ENCODE measurements at places on chromosomes 2 and 18.

GRCh38 chr2:26235089-26235488, 9.3 kb downstream of the HADHA start:
- DNase-seq = no peak

DNA sequence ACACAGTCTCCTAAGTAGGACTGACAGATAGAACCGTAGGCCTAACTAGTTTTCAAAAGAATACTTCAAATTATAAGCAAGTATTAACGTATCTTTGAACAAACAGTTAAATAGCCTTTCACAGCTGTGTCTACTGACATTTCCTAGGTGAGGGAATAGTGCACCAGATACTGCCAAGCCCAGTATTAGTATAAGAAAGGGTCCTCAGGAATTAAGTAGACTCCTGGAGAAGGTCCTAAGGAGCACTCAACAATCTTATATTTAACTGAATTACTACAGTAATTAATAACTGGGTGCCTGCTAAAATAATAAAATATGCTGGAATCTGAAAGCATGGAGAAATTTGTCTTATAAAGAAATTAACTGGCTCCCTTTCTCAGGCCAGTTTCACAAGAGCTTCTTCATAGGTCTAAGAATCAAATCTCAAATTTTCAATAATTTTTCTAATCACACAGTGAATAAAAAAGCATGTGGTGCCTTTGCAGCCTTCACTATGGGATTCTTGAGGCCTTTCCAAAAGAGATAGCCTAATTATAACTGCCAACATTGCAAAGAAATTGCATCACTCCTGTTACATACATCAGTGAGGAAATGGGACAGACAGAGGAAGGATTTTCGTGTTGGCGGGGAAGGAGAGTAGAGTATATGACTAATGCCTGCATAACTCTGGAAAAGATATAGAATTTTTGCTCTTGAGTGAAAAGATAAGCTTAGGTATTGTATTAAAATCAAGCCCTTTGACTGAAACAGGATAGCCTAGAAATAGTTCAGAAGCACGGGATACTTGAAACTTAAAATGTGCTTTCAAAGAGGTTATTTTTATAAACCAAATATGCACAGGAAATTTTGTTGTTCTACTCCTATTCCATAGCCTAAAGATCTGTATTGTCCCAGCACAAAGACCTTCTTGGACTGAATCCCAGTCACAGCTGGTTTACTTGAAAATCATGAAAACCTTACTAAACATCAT, 228.6 kb upstream of the STK17B start:
- no peak for DNase-seq

DNA sequence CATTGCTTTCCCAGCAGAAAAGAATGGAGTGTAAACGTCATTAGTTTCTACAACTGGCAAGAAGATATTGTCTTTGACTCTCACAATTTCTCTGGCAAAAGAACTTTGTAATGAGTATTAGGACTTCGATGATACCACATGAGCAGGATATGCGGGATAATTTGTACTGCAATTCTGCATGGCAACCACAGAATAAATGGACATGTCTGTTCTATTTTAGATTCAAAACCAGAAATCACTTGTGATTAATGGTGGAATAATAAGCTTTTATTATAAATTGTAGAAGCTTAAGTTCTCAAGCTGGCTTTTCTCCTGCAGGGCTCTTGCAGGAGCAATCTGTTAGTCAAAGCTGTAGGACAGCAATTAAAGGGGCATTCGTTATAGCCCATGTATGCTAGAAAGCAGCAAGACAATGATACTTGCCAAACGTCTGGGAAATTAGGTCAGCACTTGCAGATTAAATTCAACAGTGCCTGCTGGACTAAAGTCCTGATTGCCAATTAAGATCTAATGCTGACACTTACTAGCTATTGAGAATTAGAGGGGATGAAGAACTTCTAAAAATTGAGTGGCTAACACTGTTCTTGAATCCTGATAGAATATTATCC, 177.9 kb downstream of the PTH2R start:
- DNase-seq = no peak

GRCh38 chr2:33419581-33420200, 56.8 kb upstream of the RASGRP3 start:
- DNase-seq = no peak

DNA sequence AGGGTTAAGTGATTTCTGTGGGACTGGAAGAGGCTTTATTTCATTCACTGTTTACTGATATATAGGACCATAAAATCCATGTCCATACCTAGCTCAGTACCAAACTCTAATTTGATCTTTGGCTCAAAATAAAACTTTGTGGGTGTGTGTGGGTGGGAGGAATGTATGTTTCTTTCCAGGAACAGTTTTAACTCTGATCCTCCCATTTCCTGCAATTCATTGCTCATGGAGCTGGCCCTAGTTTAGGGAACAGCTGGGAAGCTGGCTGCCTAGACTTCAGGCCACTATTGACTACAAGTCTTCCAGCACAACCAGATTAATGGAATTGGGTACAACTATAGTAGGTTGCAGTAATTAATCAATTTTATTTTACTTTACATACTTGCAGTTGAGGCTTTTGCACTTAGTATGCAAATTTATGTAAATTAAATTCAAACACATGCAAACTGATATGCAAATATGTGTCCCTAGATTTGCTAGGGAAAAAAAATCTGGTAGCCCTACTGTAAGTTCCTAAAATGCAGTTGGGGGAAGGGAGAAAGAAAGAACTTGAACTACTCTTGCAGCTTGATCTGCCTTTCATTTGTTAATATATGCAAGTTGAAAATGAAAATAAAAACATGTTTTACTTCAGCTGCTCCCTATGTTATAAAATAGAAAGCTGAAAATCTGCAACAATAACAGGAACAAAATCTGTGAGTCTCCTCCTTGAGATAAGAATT, 1070.3 kb upstream of the CELF4 start:
- no peak for DNase-seq

DNA sequence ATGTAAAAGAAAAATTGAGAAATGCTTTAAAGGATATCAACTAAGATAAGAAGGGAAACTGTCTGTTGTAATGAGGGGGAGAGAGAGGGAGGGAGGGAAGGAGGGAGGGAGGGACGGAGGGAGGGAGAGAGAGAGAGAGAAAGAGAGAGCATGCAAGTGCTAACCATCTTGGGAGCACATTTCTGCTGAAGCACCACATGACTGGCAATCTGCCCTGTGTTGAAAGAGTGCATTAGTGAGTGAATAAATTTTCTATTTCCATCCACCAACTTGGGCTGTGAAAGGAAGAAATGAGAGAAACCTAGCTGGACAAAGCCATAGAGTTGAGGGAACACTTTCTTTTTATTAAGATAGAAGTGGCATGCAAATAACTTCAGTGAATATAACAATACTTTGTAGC, 110.7 kb downstream of the TMX3 start:
- DNase-seq = no peak

GRCh38 chr2:225074366-225074765, 32.1 kb upstream of the DOCK10 start:
- DNase-seq = no peak

DNA sequence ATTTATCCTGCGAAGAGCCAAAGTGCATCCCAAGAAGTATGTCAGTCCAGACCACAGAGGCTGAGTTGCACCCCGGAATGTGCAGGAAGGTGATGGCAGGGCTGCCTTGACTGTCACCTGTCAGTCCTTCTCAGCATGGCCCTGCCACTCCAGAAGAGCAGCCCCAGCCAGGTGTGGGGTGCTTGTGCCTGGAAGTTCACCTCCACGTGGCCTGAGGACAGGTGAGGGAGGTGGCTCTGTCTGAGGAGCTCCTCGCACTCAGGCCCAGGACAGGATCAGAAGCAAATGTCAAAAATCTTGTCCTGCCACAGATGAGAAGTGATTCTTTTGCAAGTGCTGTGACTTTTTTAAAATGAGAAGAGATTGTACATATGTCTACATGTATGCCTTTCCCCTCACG, 31.4 kb upstream of the B3GNT7 start:
- DNase-seq = no peak

GRCh38 chr2:200179151-200179550, 127.3 kb upstream of the SPATS2L start:
- DNase-seq = no peak

- DNase-seq = no peak
These were observed 148.7 kb downstream of the CALCRL start for GRCh38 chr2:187299122-187299906.

DNA sequence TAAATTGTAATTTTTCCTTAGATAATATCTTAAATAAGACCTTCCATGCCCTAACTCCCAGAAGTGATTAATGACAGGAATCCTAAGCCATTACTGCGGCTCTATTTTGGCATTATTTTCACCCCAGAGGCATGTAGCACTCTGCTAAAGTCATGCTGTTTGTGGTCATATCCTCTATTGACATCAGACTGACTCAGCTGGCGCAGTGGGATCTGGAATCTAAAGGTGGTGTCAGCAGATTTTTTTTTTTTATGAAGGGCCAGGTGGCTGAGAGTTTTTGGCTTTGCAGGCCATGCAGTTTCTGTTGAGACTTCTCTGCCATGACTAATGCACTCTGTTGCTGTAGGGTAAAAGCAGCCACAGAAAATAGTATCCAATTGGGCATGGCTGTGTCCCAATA, 64.1 kb upstream of the ACVR1C start:
- DNase-seq = no peak

- DNase-seq = no peak
These were observed 7.7 kb upstream of the OXER1 start for GRCh38 chr2:42771546-42772153.

GRCh38 chr18:7272311-7273049, 41.6 kb downstream of the LRRC30 start:
- DNase-seq = peak; percentile 75

DNA sequence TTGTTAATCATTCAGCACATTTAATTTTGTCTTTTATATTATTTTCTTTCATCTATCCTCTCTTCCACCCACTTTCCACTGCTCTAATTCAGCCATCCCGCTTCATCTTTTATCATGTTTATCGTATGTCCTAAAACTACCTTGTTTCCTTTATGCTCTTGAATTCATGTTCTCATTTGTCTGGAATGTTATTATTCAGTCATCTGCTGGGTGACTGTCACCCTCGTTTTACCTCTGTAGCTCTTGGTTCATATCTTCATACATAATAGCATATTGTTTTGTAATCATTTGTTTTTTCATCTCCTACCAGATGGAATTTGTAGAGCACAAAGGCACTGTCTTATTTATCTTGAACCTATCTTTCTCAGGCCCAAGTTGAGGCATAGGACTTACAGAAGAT, 37.0 kb downstream of the SMCHD1 start:
- DNase-seq = no peak

DNA sequence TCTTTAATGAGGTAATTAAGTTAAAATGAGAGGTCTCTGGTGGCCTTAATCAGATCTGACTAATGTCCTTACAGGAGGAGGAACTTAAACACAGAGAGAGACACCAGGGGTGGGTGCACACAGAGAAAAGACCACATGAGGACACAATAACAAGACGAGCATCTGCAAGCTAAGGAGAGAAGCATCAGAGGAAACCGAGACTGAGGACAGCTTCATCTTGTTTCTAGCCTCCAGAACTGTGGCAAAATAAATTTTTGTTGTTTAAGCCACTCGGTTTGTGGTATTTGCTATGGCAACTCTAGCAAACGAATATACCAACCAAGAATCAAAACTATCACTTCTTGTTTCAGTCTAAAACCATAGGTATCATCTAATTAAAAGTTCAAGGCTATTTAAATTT, 400.1 kb downstream of the PID1 start:
- DNase-seq = no peak

- no peak for DNase-seq
These were observed 58.9 kb upstream of the CTNNA2 start for GRCh38 chr2:79453918-79454317.

GRCh38 chr2:9285385-9285920, 78.8 kb downstream of the ASAP2 start:
- DNase-seq = no peak

DNA sequence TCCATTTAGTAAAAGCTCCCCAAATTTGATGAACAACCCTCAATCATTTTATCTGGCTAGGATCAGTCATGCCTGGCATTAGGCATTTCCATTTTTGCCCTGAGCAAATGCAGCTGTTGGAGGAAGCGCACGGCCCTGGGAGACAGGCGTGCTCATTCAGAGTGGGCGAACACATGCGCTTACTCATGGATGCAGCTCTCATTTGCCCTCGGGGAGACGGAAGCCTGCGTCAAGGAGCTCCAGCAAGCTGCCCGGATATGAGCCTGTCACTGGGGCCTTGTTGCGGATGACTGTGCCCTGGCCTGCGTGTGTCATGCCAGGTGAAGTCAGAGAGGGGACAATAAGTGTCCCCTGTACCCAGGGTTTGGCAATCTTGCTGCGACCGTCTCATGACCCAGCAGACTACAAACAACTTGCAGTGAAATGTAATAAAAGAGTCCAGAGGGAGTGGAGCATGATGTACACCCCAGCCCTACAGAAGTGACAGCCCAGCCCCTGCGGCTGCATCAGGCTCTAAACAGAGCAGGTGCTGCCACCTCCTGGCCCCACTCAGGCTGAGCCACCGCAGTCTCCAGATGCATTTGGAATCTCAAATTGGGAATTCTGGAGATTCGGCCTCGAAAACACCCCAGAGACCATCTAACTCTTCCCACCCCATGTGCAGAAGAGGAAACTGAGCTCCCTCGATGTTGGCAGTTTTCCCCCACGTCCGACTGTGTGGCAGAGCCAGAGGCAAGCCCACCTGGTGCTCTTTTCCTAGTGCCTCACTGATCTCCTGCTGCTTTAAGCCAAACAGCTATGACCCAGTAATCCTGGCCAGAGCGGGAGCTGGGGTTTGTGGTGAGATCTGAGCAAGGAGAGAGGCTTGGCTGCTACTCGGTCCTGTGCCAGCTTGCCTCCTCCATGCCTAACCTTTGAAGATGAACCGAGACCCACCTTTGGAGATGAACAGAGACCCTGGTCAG, 105.0 kb upstream of the ALK start:
- peak; percentile 84 for DNase-seq

DNA sequence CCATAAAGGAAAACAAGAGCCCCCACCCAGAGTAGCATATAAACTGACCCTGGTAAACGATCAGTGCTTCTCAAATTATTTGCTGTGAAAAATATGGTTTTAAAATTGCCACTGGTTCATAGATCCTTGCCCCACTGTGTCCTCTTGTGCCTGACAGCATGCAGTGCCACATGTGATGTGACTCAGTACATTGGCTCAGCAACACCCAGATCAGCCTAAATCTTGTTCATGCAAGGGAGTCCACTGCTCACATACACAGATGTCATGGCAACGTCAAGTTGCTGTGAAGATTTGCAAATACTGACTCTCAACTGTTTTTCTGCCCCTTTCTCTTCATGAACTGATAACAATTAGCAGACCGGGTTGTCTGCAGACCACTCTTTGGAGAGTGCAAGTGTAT, 91.0 kb downstream of the TMEM182 start:
- DNase-seq = no peak

DNA sequence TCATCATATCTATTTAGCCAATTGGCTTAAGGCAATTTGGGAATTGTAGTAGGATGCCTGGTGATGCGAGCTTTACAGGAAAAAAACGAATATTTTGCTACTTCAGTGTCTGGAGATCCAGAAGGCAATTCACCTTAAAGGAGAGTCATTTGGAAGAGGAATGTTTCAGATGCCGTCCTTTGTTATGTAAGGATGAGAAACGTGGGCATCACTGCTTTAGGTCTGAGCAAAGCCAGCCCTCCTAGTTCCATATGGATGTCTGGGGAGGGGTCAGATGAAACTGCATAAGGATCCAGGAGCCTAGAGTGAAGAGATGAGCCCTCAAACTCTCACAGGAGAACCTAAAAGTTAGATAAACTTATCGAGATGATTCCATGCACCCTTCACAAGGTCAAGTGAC, 30.9 kb upstream of the DOCK10 start:
- no peak for DNase-seq

Measured in D341Med (cell line).